ENCODE measurements at places on chromosomes 5 and 9. TPM values are rescaled to one million over a fixed set of nuclear protein-coding genes. Genes with fewer than 3 reads are reported as not detected.

DNA sequence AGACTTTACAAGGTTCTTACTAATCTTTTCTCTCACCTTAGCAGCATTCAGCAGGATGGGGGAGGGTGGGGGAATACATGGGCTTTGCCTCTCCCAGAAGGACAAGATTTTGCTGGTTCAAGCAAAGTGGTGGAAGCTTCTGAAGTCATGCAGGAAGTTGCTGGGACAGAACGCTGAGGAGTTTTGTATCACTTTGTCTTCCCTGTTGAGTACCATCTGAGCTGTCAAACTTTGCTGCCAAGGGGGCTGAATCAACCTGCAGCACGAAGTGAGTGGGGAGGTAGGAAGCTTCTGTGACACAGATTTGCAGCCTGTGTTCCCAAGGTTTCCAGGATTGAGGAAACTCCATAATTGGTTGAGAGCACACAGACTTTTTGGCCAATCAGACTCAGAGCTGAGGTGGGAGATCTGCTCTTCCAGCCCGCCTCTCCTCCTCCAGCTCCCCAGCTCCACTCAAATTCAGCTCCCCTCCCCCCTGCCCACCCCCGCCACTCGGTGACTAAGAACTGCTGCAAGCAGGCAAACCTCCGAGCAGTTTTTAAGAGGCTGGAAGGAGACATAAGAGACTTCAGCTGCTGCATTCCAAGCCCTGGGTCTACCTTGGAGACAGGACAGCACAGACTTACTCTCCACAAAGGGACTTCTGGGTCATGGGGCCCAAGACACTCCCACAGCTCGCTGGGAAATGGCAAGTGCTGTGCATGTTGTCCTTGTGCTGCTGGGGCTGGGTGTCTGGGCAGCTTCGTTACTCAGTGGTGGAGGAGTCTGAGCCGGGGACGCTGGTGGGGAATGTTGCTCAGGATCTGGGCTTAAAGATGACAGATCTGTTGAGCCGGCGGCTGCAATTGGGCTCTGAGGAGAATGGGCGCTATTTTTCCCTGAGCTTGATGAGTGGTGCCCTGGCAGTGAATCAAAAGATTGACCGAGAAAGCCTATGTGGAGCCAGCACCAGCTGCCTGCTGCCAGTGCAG lies at the start of gene PCDHGC5:
Gene PCDHGC5, plus strand, starts transcription at position 491 of the 971 bp plus-strand sequence. Its CDS starts 160 bp downstream, at position 651.
- DNase-seq = no peak

Gene TUSC1
- 17.9 TPM for polyA plus RNA-seq

DNA sequence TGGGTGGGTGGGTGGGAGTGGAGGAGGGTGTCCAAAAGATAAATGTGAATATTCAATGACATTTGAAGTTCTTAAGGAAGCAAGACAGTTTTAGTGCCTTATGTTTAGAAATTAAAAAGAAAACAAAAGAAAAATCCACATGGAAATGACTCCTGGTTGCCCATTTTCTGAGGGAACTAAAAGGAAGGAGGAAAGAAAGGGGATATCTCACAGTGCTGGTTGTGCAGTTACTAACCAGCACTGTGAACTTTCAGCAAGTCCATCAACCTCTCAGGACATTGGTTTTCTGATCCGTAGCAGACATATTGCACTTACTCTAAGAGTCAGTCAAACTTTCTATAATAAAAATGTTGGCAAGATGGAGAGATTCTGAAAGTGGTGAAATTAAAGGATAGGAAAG lies 431.0 kb upstream of the CLINT1 start:
- DNase-seq = no peak

GRCh38 chr5:142110046-142110531 lies 1.5 kb downstream of the NDFIP1 start:
- peak; percentile 19 for DNase-seq

- DNase-seq = no peak
Observed at GRCh38 chr5:141875022-141875740, 3.0 kb downstream of the PCDH1 start.

DNA sequence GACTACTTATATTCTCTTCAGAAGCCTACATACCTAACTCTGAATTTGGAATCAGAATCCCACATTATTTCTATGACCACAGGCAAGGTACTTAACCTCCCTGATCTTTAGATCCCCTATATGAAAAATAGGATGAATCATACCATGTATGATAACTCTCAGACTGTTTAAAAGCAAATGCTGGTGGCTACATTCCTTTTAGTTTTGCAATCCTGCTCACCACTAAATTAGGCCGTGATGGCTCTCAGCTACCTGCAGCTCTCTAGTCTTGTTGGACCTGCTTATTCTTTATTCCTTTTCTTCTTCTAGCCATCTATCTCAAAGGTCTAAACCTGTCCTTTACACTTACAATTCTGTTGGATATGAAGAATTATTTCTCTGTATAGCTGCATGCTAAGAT lies 303.4 kb upstream of the ATP10B start:
- DNase-seq = no peak

- DNase-seq = no peak
Observed at GRCh38 chr5:72788866-72789505, 27.5 kb upstream of the TNPO1 start.

- DNase-seq = no peak
Observed at GRCh38 chr5:175842951-175843793, 28.2 kb upstream of the CPLX2 start.

GRCh38 chr5:74313896-74314295 lies 326.6 kb downstream of the ENC1 start:
- DNase-seq = no peak

Gene TMEM252
- 10.1 TPM for polyA plus RNA-seq

- DNase-seq = no peak
Observed at GRCh38 chr9:138043061-138043410, 165.5 kb downstream of the CACNA1B start.

DNA sequence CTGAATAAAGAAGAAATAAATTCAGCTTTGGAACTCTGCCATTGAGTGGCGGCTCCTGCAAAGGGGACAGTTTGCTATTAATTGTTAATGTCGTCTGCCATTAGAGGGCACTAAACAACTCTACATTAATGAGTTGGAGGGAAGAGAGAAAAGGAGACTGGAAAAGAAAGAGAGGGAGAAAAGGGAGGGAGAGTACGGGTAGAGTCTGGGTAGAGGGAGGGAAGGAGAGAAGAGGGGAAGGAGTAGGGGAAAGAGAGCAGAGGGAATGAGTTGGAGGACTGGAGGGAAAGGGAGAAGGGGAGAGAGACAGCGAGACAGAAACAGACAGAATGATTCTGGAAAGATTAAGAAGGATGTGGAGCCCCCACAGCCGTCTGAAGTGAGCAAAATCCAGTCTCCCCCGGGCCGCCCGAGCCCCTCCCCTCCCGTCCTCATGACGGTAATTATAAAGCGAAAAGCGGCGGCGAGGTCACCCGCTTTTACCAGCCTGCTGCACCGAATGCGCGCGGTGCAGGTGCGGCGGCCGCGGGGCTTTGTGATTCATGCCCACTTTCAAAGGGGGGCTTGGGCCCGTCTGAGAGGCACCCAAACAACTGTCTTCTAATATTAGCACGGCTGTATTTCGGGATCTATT lies 1.9 kb upstream of the FST start:
- peak; percentile 79 for DNase-seq

Gene PLEKHG4B
- 15.9 TPM for polyA plus RNA-seq

- no peak for DNase-seq
Observed at GRCh38 chr5:162573758-162574157, 506.2 kb downstream of the GABRG2 start.

GRCh38 chr9:16001856-16002255 lies 449.0 kb downstream of the CCDC171 start:
- no peak for DNase-seq
